ENCODE measurements at places on chromosomes 4 and X.

GRCh38 chr4:82900066-82900410 is 497 bp upstream of the THAP9 start:
- peak; percentile 46 for DNase-seq

- peak; percentile 82 for DNase-seq
These were observed 561 bp upstream of the N4BP2 start for GRCh38 chr4:40055863-40056715.

- no peak for DNase-seq
These were observed 160.9 kb downstream of the CBR4 start for GRCh38 chr4:168849030-168849675.

DNA sequence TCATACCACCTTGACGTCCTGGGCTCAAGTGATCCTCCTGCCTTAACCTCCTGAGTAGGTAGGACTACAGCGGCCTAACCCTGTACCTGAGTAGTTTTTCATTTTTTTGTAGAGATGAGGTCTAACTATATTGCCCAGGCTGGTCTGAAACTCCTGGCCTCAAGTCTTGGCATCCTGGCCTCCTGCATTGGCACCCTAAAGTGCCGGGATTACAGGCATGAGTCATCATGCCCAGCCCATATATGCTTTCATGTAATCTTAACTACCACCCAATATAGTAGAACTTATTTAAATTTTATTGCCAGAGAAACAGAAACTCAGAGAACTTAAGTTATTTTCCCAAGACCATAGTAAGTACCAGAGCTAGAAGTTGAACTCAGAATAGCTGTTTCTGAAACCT is 27.1 kb downstream of the AFM start:
- no peak for DNase-seq

- no peak for DNase-seq
These were observed 31.4 kb upstream of the CHRNA9 start for GRCh38 chr4:40303751-40304150.

- DNase-seq: peak; percentile 36
These were observed 56.2 kb upstream of the CHRDL1 start for GRCh38 chrX:110851780-110852179.
